ENCODE measurements at places on chromosomes 6 and 20. TPM values are rescaled to one million over a fixed set of nuclear protein-coding genes. Genes with fewer than 3 reads are reported as not detected.

OR2B6 gene
- total RNA-seq = not detected

CASS4 gene
- 12.4 TPM for total RNA-seq

TFAP2A gene
- total RNA-seq = under 0.01 TPM

TTLL9 gene
- 0.17 TPM for total RNA-seq

OR12D3 gene
- not detected for total RNA-seq

MAK gene
- not detected for total RNA-seq

MRAP2 gene
- total RNA-seq = 0.50 TPM

ULBP1 gene
- 0.44 TPM for total RNA-seq

TCEA2 gene
- 47.3 TPM for total RNA-seq

C20orf204 gene
- 0.99 TPM for total RNA-seq

ZC2HC1B gene
- not detected for total RNA-seq

LY6G5C gene
- total RNA-seq = 0.73 TPM

MAP3K4 gene
- 27.1 TPM for total RNA-seq

TREM1 gene
- total RNA-seq = 0.50 TPM

HACE1 gene
- total RNA-seq = 21.3 TPM

LY6G6D gene
- not detected for total RNA-seq

LTV1 gene
- 11.9 TPM for total RNA-seq

TTI1 gene
- total RNA-seq = 21.5 TPM

EDN1 gene
- 0.87 TPM for total RNA-seq

MPIG6B gene
- total RNA-seq = not detected

POU5F1 gene
- total RNA-seq = 0.33 TPM

FGD2 gene
- not detected for total RNA-seq

CST1 gene
- 0.50 TPM for total RNA-seq

NEURL2 gene
- total RNA-seq = 6.4 TPM

SEMG1 gene
- not detected for total RNA-seq

RCAN2 gene
- total RNA-seq = 2.2 TPM

COL10A1 gene
- 5.2 TPM for total RNA-seq

SLC22A7 gene
- total RNA-seq = not detected

PPP1R16B gene
- total RNA-seq = under 0.01 TPM

RIMS4 gene
- 0.17 TPM for total RNA-seq

GPR6 gene
- not detected for total RNA-seq

NINL gene
- total RNA-seq = 16.3 TPM

PCMT1 gene
- 96.8 TPM for total RNA-seq

RMND1 gene
- total RNA-seq = 48.9 TPM

DLL1 gene
- 0.15 TPM for total RNA-seq

CALHM6 gene
- total RNA-seq = 0.44 TPM

SIRPD gene
- total RNA-seq = not detected

IL20RA gene
- total RNA-seq = 0.33 TPM

C6orf89 gene
- 52.3 TPM for total RNA-seq

HCRTR2 gene
- not detected for total RNA-seq

RSPH9 gene
- total RNA-seq = 1.0 TPM

XKR7 gene
- under 0.01 TPM for total RNA-seq

TPBG gene
- 71.4 TPM for total RNA-seq

PLCB4 gene
- 9.3 TPM for total RNA-seq

PCSK2 gene
- not detected for total RNA-seq

DOK5 gene
- 27.5 TPM for total RNA-seq

MMP24 gene
- total RNA-seq = 0.29 TPM

OXT gene
- not detected for total RNA-seq

PHACTR3 gene
- not detected for total RNA-seq

MCCD1 gene
- not detected for total RNA-seq

NEDD9 gene
- 0.66 TPM for total RNA-seq

CCN6 gene
- total RNA-seq = not detected

PLTP gene
- total RNA-seq = 162 TPM

WFDC10B gene
- not detected for total RNA-seq

TMEM151B gene
- total RNA-seq = under 0.01 TPM

SGK2 gene
- total RNA-seq = not detected

TRIM10 gene
- not detected for total RNA-seq

TMEM244 gene
- total RNA-seq = not detected

All from smooth muscle cell of trachea (primary cell).